Left ventricle myocardium inferior (tissue), 1 donor: ENCODE measurements at places on chromosomes 11 and 22. TPM values are rescaled to one million over a fixed set of nuclear protein-coding genes. Genes with fewer than 3 reads are reported as not detected.
A peak's percentile ranks its signal among the peaks of the same experiment; 100 is the strongest.

Gene SPDYC
- total RNA-seq, result not detected

DNA sequence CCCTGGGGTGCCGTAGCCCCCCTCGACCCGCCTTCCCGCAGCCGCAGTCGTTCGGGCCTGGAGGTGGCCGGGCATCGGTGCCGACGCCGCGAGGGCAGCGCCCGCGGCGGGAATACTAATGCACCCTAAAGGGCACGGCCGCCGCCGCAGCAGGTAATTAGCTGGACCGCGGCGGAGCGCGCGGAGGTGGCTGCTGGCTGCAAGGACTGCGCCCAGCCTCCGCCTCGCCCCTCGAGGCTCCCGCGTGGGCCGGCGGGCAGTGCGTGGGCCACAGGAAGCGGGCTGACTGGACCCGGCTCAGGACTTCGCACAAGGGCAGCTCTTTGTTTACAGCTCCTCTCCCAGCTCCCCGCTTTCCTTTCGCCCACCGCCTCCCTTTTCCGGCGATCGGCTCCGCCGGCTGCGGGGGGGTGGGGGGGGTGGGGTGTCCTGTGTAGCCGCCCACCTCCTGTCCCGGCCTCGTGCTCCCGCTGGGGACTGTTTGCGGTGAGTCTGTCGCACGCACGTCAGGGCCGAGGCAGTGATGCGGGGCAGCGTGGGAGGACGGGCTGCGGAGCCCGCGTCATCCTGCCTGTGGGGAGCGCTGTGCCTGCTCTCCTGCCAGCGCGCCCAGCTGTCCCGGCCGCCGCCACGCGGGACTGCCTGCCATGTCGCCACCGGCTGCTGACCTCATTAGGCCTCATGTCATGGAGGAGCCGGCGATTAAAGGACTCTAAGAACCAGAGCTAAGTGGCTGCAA lies 53.2 kb downstream of the GRIK4 start:
- DNase-seq, result peak; percentile 45
- H3K27ac ChIP-seq, result peak overlapping the region; percentile 28
- peaks cover 31% of the 10 kb centered on the region for H3K4me1 ChIP-seq
- H3K4me3 ChIP-seq, result peak overlapping the region; percentile 65

- no peaks in the 10 kb centered on the region for H3K36me3 ChIP-seq
- H3K4me1 ChIP-seq, result peaks cover 12% of the 10 kb centered on the region
- no peaks in the 10 kb centered on the region for H3K27me3 ChIP-seq
- H3K27ac ChIP-seq, result no peak overlapping the region
- no peak overlapping the region for H3K4me3 ChIP-seq
These were observed 19.1 kb upstream of the KCNQ1OT1 start for GRCh38 chr11:2718817-2719438.

DNA sequence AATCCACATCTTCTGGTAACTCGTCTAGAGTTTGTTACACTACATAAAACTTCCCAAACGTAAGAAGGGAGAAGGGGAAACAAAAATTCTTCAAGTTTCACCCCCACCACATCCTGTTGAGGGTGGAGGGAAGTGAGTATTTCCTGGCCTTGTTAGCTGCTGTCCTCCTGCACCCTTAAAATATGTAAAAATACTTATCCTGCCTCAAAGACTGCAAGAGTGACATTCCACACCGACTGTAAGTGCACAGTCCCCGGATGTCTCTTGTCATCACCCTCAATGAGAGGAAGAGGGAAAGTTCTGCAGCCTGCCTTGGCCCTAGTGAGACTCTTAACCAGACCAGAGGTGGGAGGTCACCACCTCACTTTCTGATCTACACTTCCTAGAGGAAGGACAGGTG lies 3.3 kb downstream of the TMEM121B start:
- H3K27ac ChIP-seq, result no peak overlapping the region
- no peak overlapping the region for H3K4me3 ChIP-seq
- H3K4me1 ChIP-seq, result peaks cover 50% of the 10 kb centered on the region
- H3K27me3 ChIP-seq, result peaks cover 28% of the 10 kb centered on the region
- DNase-seq, result no peak

DNA sequence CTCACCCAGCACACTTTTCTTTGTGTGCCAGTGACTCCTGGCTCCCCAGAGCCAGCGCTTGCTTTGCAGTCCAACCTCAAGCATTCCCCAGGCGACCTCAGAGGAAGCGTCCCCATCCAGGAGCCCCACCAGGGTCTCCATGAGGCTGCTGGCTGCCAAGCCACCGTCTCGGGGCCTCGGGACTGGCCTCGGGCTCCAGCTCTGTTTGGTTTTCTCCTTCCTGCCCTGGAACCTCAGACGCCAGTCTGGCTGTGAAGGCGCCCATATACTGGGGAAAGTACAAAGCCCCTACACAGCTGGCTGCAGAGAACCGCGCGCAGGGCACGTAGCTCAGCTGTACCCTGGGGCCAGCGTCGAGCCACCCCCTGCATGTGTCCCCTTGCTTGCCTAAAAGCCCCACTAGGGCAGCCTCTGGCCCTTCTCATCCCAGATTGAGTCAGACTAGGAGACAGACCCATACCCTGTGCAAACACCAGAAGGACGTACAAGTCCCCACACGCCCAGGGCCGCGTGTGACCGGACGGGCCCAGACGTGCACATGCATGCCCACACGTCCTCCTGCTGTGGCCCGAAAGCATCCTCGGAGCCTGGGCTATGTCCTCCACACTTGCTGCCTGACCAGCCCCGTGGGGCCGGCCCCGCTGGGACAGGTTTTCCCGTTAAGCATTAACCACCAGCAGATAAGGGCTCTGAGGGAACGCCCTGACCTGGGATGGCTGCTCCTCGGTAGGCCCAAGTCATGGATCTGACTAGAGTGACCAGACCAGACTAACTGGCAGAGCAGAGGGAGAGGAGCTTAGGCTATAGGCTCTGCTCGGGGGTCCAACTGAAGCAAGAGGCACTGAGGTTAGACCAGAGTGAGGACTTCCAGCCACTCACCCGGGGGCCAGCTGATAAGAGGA lies 4.2 kb upstream of the SYT8 start:
- H3K27ac ChIP-seq, result no peak overlapping the region
- no peaks in the 10 kb centered on the region for H3K36me3 ChIP-seq
- peaks cover 25% of the 10 kb centered on the region for H3K4me1 ChIP-seq
- DNase-seq, result no peak
- peaks cover 34% of the 10 kb centered on the region for H3K27me3 ChIP-seq

Gene DNAJB13
- not detected for total RNA-seq

DNA sequence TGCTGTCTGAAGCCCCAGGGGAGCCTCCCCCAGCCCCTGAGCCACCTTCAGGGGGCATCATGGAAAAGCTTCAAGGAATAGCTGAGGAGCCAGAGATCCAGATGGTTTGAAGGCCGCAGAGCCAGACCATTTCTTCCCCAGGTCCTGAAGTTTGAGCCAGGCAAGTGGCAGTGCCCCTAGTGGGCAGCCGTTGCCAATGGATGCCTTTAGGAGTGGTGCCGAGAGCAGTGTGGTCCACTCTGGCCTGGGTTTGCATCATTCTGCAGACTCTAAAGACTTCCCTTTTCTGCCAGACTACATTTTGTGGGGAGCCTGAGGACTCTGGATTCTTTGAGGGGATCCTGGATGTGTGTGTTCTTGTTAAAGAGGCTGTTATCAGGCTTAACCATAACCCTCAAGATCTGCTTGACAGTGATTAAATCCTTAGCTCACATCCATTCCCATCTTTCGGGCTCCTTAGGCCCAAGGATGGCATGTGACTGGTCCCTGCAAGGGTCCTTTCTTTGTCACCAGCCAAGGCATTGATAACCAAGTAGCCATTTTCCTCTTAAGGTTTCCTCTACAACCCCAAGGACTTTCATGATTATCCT lies 13.1 kb downstream of the HINFP start:
- H3K4me1 ChIP-seq, result no peaks in the 10 kb centered on the region
- H3K4me3 ChIP-seq, result no peak overlapping the region
- H3K27me3 ChIP-seq, result no peaks in the 10 kb centered on the region
- no peak overlapping the region for H3K27ac ChIP-seq

Gene MTMR3
- 31.3 TPM for total RNA-seq

DNA sequence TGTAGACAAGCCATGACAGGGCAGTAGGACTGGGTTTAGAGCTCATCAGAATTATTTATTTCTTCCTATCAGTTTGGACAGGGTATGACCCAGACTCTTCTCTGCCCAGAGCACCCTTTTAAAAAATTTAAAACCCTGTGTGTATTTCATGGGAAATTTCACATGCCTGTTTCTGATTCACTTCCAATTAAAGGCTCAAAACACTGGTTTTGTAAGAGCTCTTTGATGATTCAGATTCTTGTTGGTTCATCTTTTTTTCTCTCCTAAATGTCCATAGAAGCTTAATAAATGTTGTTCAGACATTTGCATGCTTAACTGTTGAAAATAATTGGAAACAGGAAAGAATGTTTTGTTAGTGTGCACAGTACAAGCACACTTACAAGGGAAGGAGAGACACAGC lies 13.8 kb downstream of the FLI1 start:
- H3K4me3 ChIP-seq, result no peak overlapping the region
- H3K27me3 ChIP-seq, result no peaks in the 10 kb centered on the region
- H3K36me3 ChIP-seq, result no peaks in the 10 kb centered on the region
- H3K4me1 ChIP-seq, result peaks cover 91% of the 10 kb centered on the region
- no peak for DNase-seq

DNA sequence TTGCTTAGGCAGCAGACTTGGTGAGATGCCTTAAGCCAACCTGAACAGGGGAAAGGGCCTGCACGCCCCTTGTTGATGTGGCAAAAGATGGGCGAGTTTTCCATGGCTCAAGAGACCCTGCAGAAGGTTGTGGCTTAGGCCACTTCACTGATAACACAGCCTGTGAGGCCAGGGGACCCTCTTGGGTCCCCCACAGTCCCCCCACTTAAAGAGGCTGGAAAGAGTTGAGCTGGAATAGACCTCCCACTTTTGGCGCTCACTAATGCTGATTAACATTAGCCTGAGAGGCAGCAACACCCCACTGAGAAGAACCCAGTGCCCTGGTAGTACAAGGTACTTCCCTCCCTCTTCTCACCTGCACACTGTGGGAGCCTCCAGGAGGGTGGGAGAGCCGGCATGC lies 107.5 kb downstream of the TRIM29 start:
- peaks cover 70% of the 10 kb centered on the region for H3K27me3 ChIP-seq
- no peaks in the 10 kb centered on the region for H3K36me3 ChIP-seq
- no peak for DNase-seq
- no peaks in the 10 kb centered on the region for H3K4me1 ChIP-seq
- no peak overlapping the region for H3K27ac ChIP-seq

- peaks cover 3% of the 10 kb centered on the region for H3K27me3 ChIP-seq
- no peaks in the 10 kb centered on the region for H3K36me3 ChIP-seq
- no peak overlapping the region for H3K4me3 ChIP-seq
- no peaks in the 10 kb centered on the region for H3K4me1 ChIP-seq
These were observed 27.3 kb downstream of the LRRC74B start for GRCh38 chr22:21073023-21073422.
